ENCODE measurements at places on chromosomes 3 and 15. TPM values are rescaled to one million over a fixed set of nuclear protein-coding genes. Genes with fewer than 3 reads are reported as not detected.
A peak's percentile ranks its signal among the peaks of the same experiment; 100 is the strongest.

DNA sequence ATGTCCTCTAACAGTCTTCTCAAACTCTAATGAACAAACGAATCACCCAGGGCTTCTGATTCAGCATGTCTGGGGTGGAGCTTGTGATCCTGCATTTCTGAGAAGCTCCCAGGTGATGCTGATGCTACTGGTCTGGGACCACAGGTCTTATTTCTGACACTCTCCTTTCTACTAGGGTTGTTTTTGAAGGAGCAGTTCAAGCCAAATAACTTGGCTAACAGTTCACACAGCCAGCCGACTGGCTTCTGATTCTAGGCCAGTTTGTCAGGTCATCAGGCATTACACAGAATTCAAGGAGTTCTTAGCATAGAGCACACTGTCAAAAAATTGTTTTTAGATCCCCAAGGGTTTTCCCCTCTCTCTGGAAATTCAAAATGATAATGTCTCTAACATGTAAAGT, 100.7 kb downstream of the TIGIT start:
- H3K4me1 ChIP-seq = no peaks in the 10 kb centered on the region
- no peaks in the 10 kb centered on the region for H3K27me3 ChIP-seq
- H3K27ac ChIP-seq = no peak overlapping the region
- H3K36me3 ChIP-seq = no peaks in the 10 kb centered on the region
- no peak for DNase-seq

DNA sequence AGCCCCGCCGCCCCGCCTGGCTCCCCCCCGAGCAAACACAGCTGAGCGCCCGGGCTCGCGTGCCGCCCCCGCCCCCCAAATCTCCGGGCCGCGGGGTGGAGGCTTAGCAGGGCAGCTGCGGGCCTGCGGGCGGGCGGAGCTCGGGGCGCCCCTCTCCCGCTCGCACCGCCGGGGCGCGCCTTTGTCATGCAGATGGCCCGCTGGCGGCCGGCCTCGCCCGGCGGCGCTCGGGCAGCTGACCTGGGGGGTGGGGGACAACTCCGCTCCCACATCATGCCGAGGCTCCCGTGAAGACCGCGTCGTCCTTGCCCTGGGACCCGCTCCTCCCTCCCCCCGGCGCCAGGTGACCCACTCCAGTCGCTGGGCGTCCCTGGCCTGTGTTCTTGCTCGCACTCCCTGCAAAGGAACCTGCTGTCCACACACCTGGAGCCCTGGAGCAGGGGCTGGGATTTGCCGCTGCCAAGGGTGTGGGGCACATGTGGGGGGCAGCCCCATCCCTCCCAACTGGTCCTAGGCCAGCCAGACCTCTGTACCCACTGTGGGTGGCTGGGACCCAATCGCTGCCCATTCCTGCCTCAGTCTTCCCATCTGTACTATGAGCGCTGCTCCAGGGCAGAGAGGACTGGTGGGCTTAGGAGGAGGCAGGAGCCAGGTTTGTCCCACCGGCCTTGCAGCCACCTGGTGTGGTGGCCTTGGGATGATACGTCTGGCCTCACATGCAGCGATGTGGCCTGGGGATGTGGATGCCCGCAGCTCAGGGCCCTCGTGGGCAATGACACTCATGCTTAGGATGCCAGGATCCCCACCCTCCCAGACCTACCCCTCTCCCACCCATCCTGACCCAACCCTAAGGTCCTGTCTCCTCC, 33.5 kb downstream of the DNAJB8 start:
- DNase-seq = peak; percentile 42
- H3K36me3 ChIP-seq = no peaks in the 10 kb centered on the region
- H3K27me3 ChIP-seq = no peaks in the 10 kb centered on the region
- H3K4me1 ChIP-seq = peaks cover 53% of the 10 kb centered on the region

The ST3GAL6 gene
- 5.4 TPM for total RNA-seq

The TAMM41 gene
- 23.9 TPM for total RNA-seq

Data from PC-9 (cell line).